ENCODE measurements at places on chromosomes 6 and 20.

GRCh38 chr6:56953597-56954402 is 1.1 kb upstream of the BEND6 start:
- DNase-seq, result no peak

DNA sequence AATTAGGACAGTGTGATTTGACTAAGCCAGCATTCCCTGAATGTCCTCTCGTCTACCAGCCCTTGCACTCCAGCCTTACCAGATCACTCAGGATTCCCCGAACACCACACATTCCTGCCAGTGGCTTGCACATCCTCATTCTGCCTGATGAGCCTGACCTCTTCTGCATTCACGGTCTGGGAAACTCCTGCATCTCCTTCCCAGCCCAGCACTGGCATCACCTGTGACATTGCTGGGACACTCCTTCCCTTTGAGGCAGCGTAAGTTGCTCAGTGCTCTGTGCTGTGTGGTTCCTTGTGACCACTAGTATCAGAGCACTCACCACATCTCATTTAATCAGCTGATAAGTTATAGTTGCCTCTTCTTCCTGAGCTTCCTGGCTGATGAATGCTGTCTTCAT is 17.3 kb downstream of the NCOA7 start:
- DNase-seq, result no peak

DNA sequence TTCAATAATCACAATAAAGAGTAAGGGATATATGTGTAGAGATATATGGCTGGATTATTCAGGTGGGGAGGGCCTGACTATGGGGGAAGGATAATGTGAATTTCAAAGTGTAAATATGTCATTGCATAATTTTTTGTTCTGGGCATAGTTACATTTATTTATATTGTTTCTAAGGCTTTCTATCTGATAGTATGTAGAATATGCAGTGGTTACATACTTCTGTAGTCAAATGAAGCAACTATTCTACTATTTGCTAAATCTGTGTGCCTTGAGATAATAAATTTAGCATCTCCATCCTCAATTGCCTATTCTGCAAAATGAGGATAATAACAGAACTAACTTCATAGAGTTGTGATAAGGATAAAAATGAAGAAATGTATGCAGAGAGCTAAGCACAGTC is 359.2 kb downstream of the CDKAL1 start:
- no peak for DNase-seq

DNA sequence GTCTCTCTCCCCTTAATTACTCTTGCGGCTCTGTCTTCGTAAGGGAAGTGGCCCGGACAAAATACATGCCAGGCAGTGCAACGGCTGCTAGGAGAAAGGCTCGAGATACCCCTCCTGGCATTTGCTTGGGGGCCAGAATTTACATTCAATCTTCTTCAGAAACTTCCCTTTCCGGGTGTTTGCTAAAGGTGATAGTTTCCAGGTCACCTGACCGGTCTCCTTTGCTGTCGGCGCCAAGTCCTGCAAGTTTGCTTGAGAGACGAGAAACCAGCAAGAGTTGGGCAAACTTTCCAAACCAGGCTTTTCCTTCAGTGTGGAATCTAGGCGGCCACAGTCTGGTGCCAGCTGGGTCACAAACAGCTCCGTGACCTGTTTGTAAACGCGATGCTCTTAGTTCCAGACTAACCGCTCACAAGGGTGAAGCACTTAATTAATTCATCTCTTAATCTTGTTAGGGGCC is 563 bp upstream of the SRSF3 start:
- no peak for DNase-seq

GRCh38 chr6:1777921-1778685 is 168.4 kb downstream of the FOXC1 start:
- DNase-seq, result no peak

DNA sequence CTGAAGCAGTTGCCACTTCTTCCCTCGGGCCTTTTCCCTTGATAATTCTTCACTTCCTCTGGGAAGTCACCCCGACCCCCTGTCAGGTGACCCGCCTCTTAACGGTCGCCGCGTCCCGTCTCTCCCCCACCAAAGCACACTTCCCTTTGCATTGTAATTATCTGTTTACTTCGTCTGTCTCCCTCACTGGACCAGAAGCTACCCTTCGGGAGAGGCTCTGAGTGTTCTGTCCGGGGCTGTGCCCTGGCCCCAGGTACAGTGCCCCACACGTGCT is 771 bp upstream of the SNAI1 start:
- DNase-seq, result no peak

GRCh38 chr6:167735951-167736288 is 90.8 kb upstream of the AFDN start:
- DNase-seq, result no peak

DNA sequence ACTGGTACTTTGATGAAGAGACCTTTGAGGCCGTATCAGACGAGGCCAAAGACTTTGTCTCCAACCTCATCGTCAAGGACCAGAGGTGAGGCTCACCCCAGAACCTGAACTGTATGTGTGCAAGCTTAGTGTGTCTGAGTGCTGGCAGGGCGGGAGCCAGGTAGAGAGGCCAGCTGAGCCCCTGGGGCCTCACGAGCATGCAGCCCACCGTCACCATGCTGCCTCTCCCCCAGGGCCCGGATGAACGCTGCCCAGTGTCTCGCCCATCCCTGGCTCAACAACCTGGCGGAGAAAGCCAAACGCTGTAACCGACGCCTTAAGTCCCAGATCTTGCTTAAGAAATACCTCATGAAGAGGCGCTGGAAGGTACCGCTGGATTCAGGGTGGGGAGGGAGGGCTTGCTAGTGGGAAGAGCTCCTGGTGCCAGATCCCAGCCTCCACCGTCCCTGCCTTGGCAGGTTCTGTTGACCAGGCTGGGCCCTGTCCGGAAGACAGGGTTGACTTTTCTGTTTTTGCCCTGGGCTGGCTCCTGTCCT is 12.7 kb downstream of the MYLK2 start:
- no peak for DNase-seq

- DNase-seq, result no peak
Observed at GRCh38 chr20:59902470-59902869, 31.0 kb downstream of the SYCP2 start.

DNA sequence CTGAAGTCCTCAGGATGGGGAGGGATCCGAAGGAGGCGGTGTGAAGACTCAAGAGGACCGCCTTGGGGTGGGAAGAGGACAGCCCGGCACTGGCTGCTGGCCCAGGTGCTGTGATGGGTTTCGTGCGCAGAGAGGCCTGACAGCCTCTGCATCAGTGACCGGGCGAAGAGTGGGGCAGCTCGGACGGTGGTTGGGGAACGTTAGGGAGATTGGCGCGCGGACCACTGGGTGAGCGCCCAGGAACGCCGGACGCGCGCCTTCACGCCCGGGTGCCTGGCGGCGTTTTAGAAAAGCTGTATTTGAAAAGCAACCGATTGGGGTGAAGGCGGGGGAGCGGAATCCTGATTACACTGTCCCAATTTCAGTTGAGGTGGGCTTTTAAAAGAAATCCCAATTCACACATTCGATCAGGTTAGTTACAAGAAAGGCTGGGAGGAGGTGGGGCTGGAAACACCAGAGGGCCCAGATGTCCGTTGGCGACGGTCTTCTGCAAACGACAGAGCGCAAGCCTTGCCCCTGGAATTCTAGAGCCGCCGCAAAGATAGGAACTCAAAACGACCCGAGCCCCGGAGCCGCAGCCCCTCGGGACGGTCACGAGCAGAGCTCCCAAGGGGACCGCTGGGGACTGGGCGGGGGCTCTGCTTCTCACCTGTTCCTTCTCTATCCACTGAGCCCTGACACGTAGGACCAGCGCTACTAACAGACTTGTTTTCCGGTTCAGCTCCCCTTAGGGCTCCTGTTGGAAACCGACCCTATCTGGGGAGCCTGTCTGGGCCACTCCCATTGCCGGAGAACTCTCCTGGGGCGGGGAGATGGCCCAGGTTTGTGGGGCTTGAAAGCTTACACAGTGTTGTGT is 8.5 kb upstream of the TRIM40 start:
- no peak for DNase-seq

DNA sequence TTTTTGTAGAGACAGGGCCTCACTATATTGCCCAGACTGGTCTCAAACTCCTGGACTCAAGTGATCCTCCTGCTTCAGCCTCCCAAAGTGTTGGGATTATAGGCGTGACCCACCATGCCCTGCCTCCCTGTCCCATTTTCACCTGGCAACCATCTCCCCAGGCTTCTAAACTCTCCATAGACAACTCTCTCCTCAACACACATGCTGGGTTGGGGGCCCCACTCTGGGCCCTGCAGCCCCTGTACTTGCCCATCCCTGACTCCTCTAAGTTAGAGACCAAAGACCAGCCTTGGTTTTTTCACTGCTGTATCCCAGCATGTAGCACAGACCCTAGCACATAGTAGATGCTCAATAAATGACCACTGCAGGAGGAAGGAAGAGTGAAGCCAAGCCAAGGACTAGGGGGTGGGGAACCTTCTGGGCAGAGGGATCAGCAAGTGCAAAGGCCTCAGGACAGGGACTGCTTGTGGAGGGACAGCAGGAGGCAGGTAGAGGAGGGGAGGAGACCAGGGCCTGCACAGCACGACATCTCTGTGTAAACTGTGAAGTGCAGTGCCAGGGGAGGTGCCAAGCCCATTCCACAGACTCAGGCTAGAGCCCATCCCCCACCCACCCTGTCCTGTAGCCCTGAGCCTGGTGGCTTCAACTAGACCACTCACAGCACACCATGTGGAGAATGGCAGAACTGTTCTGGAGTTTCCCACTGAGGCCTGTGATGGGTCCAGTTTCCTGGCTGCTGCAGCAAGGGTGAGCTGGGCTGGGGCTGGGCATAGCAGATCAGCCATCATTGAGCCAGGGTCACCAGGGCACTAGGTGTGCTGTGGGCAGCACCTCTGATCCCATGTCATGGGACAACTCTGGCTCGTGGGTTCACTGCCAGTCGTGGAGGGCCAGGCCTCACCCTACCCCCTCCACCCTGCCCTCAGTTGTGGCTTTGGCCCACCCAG is 3.4 kb upstream of the SRC start:
- DNase-seq, result no peak

GRCh38 chr20:48380661-48381060 is 447.1 kb downstream of the PREX1 start:
- no peak for DNase-seq

- DNase-seq, result no peak
Observed at GRCh38 chr20:24627926-24628325, 158.5 kb downstream of the SYNDIG1 start.

- DNase-seq, result no peak
Observed at GRCh38 chr20:2230726-2231488, 64.9 kb upstream of the TGM3 start.

- DNase-seq, result no peak
Observed at GRCh38 chr20:34104059-34104458, 8.0 kb downstream of the EIF2S2 start.

DNA sequence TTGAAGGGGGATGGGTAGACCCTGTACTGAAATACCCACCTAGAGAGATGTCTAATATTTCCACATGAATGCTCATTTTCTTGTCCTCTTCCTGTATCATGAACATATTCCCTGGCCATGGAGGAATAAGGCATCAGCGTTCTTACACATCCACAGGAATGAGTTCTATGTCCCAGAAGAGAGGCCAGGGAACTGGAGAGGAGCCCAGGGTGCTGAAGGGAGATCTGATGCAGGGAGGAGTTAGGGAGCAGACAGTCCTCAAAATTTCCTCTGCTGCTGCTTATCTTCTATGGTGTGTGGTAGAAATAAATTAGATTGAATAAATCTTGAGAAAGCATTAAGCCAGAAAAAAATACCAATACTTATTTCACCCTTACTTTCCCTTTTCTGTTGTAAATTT is 295.0 kb downstream of the KCNQ5 start:
- DNase-seq, result no peak

- no peak for DNase-seq
Observed at GRCh38 chr6:115969207-115969929, 91.3 kb downstream of the FRK start.

DNA sequence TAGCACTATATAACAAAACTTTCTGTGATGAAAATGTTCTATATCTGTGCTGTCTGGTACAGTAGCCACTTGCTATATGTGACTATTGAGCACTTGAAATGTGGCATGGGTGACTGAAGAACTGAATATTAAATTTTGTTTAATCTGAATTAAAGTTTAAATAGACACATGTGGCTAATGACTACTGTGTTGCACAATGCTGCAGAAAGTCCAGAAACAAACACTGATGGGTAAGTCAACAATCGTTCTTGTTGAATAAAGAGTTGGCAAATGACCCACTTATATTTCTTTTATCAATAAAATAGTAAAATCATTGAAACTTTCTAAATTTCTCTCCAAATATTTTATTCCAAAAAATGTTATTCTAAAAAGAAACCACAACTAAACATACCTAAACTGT is 81.8 kb downstream of the PROKR2 start:
- no peak for DNase-seq

DNA sequence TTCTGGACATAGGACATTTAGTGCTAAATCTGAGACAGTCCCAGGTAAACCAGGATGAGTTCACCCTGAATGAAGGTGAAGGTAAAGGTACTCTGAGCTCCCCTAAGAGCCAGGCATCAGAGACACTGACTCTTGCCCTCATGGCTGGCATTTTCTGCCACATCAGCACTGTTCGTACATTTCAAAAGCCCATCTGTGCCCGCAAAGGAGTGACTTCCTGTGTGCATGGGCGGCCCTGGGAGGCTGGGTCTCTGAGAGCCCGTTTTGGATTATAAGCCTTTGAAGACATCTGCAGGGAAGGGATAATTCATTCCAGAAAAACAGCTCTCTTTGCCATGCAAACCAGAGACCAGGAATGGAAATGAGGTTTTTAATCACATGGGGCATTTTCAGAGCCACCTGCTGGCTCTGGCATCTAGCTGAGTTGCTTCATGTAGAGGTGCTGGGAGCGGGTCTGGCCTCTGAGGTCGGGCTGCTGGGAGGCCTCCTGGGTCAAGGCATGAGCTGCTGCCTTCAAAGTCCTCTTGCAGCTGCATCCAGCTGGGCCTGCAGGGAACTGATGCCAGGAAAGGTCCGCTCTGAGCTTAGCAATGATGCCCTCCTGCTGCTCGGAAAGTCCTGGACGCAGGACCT is 348.3 kb downstream of the DHX35 start:
- no peak for DNase-seq

GRCh38 chr6:105713474-105714118 is 310.7 kb upstream of the PREP start:
- no peak for DNase-seq

DNA sequence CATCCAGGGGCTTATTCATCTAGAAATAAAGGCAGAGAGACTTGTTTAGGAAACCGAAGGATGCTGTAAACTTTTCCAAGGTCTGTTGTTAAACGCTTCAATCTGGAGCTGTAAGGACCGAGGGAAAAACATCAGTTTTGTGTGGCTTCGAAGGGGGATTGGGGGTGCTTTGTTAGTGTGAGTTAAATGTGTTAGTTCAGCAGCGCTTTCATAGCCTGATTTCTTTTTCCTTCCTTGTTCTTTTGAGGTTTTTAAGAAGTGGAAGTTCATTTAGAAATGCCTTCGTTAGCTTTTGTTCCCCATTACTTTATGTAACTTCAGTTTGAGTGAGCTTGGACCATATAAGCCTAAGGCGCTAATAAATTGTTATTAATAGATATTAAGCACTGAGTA is 1.5 kb downstream of the ANKS1A start:
- DNase-seq, result no peak

GRCh38 chr6:27558028-27558724 is 85.3 kb upstream of the ZNF184 start:
- DNase-seq, result no peak

DNA sequence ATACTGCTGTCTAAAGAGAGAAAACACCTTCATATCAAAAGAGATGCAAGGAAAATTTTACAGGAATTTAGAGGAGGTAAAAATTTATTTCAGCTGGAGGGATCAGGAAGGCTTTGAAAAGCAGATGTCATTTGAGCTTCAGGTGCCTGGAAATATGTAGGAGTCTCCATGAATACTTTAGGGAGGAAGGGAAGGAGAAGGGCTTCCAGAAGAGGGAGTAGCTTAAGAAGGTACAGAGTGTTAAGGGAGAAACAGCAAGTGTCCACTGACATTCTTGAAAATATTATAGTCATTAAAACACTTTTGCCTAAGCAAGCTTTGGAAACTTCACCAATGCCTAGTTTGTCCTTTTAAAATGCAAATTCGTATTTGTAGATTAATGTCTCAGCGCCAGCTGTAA is 27.2 kb downstream of the L3MBTL3 start:
- DNase-seq, result no peak

Data from NCI-H187 treated with DMSO at 0.1 percent for 48 hours (cell line).